ENCODE measurements at places on chromosomes 12 and 14. TPM values are rescaled to one million over a fixed set of nuclear protein-coding genes. Genes with fewer than 3 reads are reported as not detected.

GRCh38 chr14:102389246-102389645, 26.5 kb downstream of the TECPR2 start:
- DNase-seq: no peak

Gene RPS6KA5
- polyA plus RNA-seq: 1.8 TPM

DNA sequence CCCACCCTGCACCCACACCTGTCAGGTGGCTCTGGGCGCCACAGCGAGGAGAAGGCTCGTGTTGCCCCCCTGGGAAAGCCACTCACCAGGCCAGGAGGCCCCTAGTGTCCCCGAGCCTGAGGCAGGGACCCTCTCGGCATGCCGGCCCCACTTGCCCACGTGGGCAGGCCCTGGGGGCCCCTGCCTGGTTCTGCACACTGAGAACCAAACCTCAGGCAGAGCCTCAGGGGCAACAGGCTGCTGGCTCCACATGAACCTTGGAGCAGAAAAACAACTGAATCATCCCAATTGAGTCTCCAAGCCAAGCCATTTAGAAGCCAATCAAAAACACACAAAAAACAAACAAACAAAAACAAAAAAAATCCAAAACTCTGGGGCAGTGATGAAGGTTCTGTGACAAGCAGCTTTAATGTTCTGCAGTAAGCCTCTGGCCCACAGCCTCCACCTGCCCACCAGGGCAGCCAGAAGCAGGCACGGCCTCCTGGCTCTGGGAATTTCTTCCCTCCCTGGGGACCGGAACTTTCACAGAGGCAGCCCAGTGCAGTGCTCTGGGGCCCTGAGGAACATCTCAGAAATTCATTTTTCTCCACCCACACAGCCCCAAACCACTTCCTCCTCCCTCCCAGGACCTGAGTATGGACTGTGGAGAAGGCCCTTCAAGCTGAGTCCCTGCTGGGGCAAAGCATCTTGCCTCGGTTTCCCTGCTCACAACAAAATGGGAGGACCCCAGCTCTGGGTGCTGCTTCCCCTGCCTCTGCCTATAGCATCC, 90.2 kb downstream of the CHGA start:
- DNase-seq: no peak

DNA sequence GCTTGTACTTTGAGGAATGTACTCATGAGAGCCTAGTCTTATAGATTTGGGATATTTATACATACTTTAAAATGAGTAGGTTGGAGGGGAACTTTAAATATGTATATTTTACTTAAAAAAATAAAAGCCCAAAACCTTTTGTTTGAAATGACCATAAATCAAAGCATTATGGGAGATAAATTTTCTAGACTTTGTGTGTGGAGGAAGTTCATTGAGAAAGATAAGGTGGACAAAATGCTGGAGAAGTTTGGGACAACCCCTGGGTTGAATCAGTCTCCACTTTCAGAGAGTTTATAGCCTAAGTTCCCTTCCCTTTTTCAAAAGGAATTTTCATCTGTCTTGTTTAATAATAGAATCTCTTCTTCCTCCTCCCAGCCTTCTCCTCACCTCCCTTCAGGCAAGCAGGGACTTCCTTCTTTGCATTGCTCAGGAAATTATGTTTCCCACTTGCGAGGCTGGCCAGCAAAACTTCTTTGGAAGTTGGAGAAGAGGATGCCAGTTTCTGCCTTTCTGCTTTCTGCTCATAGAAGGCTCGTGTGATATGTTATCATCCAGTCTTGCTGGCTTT, 54.2 kb downstream of the CHST11 start:
- DNase-seq: no peak

GRCh38 chr14:76767681-76768656, 6.7 kb downstream of the VASH1 start:
- DNase-seq: peak; percentile 86

DNA sequence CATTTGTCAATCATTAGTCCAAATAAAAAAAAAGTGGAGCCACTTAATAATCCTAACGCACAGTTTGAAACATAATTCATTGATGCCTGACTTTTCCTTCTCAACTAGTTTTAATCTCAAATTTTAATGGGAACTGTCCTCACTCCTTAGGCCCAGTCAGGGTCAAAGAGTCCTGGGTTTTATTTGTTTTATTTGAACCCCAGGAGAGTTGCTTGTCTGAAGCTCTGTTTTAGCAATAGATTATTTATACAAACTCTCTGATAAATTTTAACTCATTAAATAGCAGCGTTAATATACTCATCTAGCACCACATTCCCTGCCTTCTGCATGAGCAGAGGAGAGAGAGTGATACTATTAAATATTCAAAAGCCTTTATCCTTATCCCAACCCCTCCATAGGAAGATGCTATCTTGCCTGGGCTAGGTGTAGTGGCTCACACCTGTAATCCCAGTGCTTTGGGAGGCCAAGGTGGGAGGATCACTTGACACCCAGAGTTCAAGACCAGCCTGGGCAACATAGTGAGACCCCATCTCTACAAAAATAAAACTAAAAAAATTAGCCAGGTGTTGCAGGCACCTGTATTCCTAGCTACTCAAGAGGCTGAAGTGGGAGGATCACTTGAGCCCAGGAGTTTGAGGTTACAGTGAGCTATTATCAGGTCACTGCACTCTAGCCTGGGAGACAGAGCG, 14.5 kb upstream of the DUSP6 start:
- DNase-seq: no peak

DNA sequence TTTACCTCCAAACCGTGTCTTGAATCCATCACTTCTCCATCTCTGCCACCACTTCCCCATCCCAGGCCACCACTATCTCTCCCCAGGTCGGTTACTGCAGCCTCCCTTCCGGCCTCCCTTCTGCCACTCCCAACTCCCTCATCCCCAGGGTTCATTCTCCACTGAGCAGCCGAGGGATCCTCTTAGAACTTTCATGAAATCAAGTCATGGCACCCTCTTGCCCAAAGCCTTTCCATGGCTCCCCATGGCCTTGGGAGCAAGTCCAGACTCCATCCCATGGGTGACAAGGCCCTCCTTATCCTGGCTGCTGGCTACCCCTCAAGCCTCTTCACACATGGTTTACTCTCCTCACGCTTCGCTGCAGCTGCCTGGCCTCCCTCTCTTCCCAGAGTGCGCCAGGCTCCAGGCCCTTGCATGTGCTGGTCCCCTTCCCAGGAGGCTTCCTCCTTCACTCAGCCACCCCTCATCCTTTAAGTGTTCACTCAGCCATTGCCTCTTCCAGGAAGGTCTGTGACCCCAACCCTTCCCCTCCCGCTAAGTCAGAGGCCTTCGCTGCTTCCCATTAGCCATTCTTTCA, 17.9 kb upstream of the SH2B3 start:
- peak; percentile 37 for DNase-seq

DNA sequence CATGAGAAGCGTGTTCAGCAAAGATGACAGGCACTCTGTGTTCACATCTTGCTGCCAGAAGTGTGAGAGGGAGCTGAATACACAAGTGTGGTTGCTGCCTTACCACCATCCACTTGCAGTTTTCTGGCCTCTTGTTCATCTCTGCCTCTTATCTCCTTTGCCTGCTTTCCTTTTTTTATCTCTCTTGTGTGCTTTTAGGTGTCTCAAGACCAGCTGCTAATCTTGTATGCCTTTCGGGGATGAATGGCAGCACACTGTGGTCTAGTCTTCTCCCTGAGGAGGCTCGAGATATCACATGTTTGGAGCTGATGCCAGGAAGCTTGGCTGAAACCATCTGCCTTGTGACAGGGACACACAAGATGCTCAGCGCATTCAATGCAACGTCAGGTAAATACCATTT, 17.2 kb downstream of the FAM234B start:
- no peak for DNase-seq

Gene KRT2
- polyA plus RNA-seq: not detected

Gene LMBR1L
- polyA plus RNA-seq: 23.7 TPM
